ENCODE measurements at places on chromosomes 16 and 17.

GRCh38 chr17:28484296-28484695 lies 10.9 kb downstream of the SLC13A2 start:
- no peak for DNase-seq

- no peak for DNase-seq
These were observed 29.4 kb downstream of the C16orf87 start for GRCh38 chr16:46801428-46802049.

GRCh38 chr16:2515180-2515851 lies 1.6 kb downstream of the ATP6V0C start:
- no peak for DNase-seq

DNA sequence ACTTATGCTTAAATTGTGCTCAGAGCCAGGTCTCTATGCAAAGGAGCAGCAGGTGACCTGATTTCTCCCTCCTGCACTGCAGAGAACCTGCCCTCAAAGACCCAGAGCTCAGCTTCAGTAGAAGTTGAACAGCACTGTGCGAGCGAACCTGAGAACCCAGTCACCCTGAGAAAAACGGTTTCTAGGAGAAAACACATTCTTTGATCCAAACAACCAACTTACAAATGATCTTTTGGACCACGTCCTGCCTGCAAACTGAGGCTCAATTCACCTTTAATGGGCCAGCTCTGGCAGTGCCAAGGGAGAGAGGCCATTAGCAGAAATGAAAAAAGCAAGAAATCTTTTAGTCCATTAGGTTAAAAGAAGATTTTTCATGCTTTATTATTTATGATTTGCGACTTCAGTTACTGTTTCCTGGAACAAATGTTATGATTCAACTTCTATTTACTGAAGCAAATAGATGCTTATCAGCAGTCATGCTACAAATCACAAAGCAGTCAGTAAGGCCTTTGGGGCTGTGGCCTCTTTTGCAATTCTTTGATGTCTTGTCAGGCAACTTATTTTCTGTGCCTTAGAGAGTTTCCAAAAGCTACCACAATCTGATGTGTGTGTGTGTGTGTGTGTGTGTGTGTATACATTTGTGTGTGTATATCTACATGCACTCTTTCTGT lies 65.7 kb upstream of the LRRC37A3 start:
- no peak for DNase-seq
